ENCODE measurements at places on chromosomes 11 and 22.

GRCh38 chr11:124740277-124740882 is 638 bp downstream of the NRGN start:
- peak; percentile 65 for DNase-seq

DNA sequence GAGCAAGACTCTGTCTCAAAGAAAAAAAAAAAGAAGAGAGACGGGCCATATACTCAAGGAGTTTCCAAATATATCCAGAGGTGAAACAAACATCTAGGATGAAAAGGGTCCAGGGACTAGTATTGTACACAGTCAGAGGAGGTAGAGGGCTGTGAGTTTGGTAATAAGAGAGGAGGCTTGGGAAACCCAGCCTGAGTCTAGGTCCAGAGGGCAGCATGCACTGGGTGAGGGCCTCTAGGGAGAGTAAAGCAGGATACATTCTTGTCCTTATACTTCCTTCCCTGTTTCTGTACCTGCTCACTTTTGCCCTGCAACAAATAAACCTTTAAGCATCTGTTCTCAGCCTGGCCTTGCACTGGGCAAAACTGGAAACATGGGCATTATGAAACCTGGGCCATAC is 31.5 kb downstream of the STIM1 start:
- DNase-seq = no peak

DNA sequence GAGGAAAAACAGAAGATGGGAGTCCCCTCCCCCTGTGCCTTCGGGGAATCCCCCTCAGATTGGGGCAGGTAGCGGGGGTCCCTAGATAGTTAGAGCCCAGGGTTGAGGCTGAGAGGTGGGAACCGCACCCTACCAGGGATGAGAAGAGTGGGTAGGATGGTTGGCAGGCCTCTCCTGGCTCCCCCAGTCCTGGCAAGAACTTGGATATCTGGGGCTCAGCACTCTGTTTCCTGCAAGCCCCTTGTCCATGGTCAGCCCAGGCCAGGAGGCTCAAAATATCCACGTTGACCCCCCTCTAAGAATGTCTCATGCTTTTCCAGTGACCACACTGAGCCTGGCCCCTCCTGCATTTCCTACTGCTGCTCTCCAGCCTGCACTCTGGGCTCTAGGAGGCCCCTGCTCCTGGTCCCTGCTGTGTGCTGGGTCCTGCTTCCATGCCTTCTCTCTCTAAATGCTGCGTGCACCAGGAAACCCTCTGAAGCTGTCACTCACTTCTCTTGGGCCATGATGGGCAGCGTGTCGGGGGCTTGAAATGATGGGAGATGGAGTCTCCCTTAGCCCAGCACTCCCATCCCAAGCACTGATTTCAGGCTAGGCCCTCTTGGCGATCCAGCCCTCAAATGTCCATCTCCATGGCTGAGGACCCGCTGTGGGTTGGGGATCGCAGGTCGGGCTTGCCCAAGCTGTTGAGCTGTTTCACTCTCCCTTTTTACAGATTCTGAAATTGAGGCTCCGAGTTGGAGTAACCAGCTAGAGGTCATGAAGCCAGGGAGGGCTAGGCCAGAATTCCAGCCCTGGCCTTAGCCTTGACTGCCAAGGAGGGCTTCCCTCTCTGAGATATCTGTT is 2.0 kb downstream of the MAP3K11 start:
- DNase-seq = no peak

- peak; percentile 7 for DNase-seq
Measured at GRCh38 chr11:75265851-75266531, 25.4 kb downstream of the TPBGL start.

DNA sequence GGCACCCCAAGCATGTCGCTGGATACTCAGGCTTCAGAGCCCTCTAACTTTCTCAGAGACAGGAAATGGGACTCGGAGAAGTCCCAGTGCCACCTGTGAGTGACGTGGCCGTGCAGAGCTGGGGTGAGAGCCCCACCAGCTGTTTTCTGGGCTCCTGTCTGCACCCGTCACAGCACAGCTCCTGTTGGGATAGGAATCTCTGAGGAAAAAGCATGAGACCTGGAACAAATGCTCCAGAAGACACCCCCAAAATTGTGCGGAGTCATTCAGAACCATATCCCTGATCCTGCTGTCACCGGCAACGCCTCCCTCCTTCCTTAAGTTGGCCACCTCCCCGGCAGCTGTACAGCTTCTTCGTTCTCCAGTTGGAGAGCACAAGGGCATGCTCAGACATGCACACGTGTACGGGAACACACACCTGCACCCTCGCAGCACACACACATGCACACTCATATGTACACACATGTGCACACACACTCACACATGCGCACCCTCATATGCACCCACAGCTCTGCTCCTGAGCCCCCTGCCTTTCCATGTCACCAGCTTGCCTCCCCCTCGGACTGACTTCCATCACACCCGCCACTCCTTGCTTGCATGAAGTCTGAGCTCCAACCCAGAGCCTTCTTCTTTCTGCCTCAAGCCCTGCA is 1430.0 kb downstream of the BRD1 start:
- DNase-seq = no peak

DNA sequence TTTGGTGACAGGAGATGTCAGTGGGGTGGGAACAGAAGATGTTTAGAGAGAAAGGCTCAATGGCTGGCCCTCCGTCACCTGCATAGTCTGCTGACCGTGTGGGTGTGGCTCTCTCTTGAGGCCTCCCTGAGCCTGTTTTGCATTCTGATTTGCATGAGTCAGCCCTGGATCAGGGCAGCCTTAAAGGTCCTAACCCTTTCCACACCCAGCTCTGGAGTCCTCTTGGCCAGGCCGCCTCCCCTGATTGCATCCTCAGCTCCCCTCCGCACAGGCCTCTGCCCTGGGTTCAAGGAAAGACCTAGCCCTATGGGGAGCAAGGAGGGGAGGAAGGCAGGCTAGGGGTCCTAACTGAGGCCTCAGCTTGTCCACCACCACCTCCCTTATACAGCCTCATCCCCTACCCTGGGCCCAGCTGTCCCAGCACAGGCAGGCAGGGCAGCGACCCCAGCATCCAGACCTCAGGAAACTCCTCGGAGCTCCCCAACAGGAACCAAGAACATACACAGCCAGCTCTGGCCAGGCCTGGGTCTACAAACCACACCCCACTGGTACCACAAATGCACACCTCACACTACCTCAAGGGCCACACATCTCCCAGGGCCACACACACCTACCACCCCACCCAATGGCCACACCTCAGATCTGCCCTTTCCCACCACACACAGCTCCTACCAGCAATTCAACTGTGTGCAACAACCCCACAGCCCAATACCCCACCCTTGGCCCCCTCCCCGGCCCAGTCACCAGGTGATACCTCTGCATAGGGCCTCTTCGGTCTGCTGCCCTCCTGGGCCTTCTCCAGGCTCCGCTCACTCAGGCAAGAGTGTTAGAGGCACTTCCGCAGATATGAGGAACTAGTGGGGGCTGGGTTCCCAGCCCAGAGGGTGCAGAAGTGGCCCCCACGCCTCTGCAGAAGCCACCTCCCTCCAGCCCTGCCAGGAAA is 13.7 kb downstream of the ARAP1 start:
- no peak for DNase-seq

- no peak for DNase-seq
Measured at GRCh38 chr11:114187173-114187572, 109.0 kb upstream of the NNMT start.

GRCh38 chr11:78414321-78415051 is 3.1 kb downstream of the GAB2 start:
- no peak for DNase-seq

DNA sequence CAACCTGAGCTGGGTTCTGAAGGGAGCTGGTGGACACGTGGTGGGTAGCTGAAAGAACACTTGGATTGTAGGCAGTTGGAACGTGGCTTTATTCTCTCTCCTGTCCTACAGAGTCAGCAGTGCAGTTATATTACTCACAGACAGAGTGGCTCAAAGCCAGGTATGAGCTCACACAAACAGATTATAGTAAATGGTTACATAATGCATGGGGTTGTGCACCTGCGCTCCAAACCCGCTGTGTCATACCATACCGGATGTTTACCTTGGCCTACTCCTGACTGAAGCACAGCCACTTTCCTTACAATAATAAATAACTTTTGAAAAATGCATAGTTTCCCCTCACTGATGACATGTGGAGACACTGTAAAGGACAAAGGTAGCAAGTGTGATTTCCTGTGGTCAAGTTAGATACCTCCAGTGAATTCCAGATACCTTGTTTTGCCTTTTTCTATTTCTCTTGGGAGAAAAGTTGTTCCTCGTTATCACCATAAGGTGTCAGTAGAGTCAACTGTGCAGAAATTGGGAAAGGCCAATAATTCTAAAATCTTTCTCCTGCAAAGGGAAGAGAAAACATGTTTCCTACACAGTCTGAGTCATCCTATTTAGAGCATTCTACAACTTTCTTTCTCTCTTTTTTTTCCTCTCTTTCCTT is 13.5 kb downstream of the MS4A6A start:
- no peak for DNase-seq

DNA sequence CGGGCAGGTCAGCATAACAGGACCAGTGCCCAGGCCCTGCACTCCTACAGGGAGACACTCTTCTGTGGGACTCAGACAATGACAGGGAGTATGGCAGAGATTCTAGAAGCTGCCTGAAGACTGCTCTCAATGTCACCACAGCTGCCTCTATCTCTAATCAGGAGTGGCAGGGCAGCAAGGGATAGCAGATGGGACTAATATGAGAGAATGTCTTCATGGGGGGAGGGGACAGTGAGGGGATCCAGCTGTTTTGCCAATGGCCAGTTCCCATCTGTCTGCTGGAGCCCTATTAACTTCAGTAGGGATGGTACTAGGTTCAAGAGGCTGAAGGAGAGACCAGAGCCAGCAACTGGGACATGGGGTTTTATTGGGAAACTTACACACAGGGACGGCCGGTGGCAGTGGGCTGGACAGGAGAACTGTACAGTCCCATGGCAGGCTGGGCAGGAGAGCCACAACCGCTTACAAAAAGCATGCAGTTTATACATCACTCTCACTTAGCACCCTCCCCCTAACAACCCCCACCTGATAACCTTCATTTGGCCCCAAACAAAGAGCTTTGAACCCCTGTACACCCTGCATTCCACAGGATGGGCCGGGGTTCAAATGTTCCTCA is 2.5 kb upstream of the CD82 start:
- DNase-seq = no peak

DNA sequence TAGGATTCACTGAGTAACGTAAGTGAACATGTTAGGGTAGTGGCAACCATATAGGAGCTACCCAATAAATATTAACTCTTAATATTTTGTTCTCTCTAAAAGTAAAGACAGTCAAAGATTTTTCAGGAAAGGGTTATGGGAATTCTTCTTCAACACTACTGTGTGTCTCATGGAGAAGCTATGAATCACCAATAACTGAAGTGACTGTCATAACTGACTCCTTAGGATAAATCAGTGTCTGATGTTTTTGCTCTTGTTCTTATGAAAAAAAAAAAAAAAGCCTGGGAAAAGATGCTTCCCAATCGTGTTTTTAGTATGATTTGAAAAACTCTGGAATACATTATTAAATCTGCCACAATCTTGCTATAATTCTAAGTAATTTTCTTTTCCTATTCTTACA is 111.2 kb upstream of the CEP126 start:
- DNase-seq = no peak

Data from activated naive CD4-positive, alpha-beta T cell treated with anti-CD3 and anti-CD28 coated beads, Interleukin-2, amount 50 U/mL, for 16 hours (primary cell).